Activated CD8-positive, alpha-beta memory T cell treated with anti-CD3 and anti-CD28 coated beads, Interleukin-2, amount 50 U/mL, for 4 hours (primary cell): ENCODE measurements at places on chromosomes 1 and 21.

- peak; percentile 76 for DNase-seq
These were observed at the start of gene ETS2 for GRCh38 chr21:38805328-38806152. Gene ETS2 (plus strand): TSS chr21:38805929. CDS start chr21:38810035, 4,106 bp downstream.

- no peak for DNase-seq
These were observed 19.6 kb downstream of the CA6 start for GRCh38 chr1:8965121-8965820.

DNA sequence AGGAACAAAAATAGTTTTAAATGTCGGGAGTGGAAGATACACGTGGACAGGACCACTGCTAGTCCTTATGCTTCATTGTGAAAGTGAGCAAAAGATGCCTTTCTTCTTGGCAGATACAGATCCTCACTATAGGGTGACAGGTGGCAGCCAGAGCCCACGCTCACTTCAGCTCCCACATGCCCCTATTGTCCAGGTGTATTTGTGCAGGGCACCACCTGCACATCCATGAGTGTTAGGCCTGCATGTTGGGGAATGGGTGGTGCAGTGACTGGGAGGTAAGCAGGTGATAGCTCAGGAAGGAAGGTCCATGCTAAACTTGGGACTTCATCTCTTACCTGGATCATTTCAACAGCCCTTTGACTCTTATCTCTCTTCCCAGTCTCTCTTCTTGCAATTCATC is 27.4 kb downstream of the SLC5A9 start:
- DNase-seq = no peak

GRCh38 chr1:16120940-16121410 is 34.9 kb downstream of the EPHA2 start:
- no peak for DNase-seq

DNA sequence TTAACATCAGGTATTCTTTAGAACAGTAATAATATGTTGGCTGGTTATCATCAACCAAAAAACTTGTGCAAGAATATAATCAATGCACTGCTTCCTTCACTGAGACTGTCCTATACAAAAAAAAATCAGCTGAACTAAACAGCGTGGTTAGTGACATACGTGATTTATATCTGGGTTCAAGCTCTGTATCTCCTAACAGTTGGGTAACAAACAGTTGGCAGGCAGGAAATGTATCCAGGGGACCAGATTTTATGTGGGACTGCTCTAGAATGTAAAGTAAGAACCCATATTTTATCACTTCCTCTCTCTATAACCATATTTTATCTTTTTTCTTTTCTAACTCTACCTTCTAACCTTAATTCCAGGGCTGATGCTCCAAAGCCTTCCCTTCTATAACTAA is 8.0 kb downstream of the ACBD6 start:
- no peak for DNase-seq

- DNase-seq = no peak
These were observed 193.5 kb downstream of the PAPPA2 start for GRCh38 chr1:176656257-176656995.

- DNase-seq = no peak
These were observed 20.6 kb upstream of the KCNJ15 start for GRCh38 chr21:38236232-38236631.

- no peak for DNase-seq
These were observed 43.7 kb downstream of the ADAMTS1 start for GRCh38 chr21:26801498-26801897.

DNA sequence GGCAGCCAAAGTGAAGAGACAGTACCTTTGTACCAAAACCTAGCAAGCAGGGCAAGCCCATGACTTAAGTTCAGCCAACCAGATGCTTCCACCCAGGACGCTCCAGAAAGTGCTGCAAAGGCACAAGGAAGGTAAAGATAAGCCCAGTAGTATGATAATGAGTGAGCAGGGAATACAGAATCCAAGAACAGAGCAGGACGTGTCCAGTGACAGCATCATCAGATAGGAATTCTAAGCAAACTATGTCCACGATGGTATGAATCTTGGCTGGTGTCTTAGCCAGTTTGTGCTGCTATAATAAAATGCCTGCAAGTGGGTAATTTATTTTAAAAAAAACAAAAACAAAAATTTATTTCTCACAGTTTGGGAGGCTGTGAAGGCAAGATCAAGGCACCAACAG is 13.6 kb downstream of the GJA4 start:
- no peak for DNase-seq

DNA sequence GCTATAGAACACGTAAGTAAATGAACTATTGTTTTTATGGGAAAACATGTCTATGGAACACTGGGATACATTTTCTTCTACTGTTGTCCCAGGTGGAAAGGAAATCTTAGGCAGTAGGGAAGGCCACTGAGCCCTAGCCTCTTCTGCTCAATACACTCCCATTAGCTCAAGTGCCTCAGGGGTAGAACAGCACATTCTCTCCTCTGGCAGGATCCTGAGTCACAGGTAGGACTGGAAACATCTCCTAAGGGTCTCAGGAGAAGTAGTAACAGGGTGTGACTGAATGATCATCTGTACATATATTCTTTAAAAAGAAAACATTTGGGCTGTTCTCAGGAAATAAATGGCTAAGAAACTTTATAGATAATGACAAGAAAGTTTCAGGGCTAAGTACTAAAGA is 175.6 kb upstream of the ESRRG start:
- DNase-seq = no peak

DNA sequence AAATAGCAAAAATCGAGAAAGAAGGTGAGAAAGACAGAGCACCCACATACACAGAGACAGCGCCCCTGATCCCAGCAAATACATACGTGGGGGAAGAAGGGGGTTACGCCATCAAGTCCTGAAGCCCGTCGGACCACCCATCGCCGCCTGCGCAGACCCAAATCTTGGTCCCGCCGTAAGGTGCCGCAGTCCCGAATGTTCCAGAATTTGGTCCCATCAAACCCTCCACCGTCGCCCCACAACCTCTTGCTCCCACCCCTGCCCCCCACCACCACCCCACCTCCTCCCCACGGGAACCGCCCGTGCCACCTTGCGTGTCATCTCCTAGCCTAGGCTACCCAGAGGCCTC is 71.7 kb downstream of the CD46 start:
- no peak for DNase-seq

DNA sequence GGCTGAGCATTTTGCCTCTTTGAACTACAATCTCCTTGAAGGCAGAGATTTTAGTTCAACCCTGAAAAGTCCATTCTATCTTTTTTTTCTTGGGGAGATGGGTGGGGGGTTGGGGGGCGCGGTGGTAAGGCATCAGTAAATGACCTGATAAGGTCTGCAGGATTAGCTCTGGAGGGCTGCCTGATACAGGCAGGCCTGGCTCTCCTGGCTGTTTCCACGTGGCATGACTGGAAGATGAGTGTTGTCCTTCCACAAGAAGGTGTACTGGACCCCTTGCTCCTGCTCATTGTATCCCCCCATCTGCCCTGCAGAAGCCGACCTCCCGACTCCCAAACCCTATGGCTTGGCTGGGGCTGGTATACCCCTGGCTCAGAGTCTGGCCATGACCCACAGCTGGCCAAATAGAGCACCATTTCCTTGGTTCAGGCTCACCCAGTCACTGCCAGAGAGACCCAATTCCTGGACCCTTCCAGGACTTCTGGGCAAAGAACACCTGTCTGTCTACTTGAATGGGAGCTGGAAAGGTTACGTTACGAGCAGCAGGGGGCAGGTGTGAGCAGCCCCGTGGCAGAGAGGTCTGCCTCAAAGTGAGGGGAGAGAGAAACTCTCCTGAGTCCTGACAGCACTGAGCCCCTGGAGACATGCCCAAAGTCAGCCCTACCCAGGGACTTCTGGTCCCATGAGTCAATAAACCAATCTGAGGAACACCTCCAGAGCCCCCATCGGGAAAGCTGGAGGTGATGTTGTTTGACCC is 17.0 kb downstream of the DHRS3 start:
- peak; percentile 68 for DNase-seq

DNA sequence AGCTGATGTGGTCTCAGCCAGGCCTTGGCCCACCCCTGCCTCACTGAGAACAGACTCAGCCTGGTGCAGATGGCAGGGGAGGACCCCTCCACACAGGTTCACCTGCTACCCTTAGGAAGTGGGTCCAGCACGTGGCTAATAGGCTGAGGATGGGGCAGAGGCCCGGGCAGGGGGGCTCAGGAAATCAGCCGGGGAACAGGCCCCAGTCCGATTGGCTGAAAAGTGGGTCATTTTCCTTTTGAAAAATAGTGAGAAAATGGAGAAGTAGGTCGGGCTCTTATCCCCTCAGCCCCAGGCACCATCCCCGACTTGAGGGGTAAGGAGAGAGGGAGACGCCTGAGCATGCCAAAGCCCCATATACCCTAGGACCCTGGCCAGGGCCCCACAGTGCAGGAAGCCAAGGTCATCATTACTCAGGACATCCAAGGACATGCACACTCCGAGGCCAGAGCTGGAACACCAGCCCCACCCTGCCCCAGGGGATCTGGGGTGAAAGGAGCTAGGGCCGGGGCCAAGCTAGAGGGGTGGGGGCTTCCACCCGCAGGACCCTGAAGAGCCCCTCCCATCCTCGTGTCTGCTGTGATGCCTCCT is 11.0 kb downstream of the DLGAP3 start:
- DNase-seq = no peak

- no peak for DNase-seq
These were observed 122.7 kb downstream of the SIK1 start for GRCh38 chr21:43304206-43304605.

DNA sequence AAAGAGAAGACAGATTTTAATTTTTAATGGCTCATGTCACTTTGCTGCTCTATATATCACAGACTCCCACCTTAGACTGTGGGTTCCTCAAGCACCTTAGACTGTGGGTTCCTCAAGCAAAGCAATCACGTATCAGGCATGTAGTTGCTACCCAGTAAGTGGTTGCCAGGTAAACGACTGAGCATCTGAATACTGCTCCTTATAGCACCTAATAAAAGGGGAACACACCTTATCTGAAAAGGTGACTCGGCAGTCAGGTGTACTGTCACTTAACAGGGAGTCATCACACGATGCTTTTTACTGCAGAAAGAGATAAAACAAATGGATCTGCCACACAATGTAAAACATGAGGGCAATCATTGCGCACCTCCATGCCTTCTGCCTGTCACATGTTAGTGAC is 92.5 kb upstream of the LPGAT1 start:
- DNase-seq = no peak

GRCh38 chr21:29279558-29279957 is 19.2 kb upstream of the BACH1 start:
- DNase-seq = no peak

- peak; percentile 34 for DNase-seq
These were observed 38.0 kb downstream of the ZBTB8OS start for GRCh38 chr1:32612189-32612881.

DNA sequence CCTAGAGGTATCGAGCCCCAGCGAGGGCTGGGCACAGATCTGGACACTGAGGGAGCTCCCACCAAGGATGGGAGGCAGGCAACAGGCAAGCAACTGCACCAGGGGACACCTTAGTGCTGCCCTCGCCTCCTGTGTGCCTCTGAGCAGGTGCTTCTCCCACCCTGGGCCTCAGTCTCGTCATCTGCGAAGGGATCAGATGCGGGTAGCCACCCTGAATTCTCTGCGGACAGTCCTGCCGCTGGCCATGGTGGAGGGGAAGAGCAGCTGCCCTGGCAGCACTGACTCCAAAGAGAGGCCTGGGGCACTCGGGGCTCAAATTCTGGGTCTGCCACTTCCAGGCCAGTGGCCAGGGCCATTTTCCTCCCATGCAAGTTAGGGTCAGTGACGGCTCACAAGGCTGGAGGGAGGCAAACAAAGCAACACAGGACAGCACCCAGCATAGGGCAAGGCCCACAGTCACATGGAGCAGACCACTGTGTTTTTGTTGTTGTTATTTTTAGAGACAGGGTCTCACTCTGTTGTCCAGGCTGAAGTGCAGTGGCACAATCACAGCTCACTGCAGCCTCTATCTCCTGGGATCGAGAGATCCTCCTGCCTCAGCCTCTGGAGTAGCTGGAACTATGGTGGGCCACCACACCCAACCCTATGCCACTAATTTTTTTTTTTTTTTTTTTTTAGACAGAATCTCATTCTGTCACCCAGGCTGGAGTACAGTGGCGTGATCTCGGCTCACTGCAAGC is 7.1 kb upstream of the SDC3 start:
- no peak for DNase-seq

GRCh38 chr1:43337588-43337987 is at the start of gene MPL:
Gene MPL (plus strand): TSS chr1:43337818. CDS start chr1:43337849, 31 bp downstream.
- no peak for DNase-seq
